ENCODE measurements at places on chromosomes 1 and 21.

GRCh38 chr21:44987301-44987885 is 47.6 kb downstream of the SLX9 start:
- DNase-seq, result no peak

GRCh38 chr1:24440436-24440835 is 24.8 kb downstream of the NIPAL3 start:
- no peak for DNase-seq

GRCh38 chr1:17276568-17276967 is 27.7 kb downstream of the PADI3 start:
- DNase-seq, result no peak

GRCh38 chr1:242197907-242198820 is 199.3 kb upstream of the MAP1LC3C start:
- DNase-seq, result no peak

- no peak for DNase-seq
These were observed 172.1 kb upstream of the RNPC3 start for GRCh38 chr1:103353391-103353790.

GRCh38 chr1:229340496-229340895 is 2.4 kb downstream of the CCSAP start:
- DNase-seq, result peak; percentile 68

- DNase-seq, result no peak
These were observed 186.8 kb downstream of the LTN1 start for GRCh38 chr21:28805885-28806284.

- DNase-seq, result no peak
These were observed at the start of gene MYBPH for GRCh38 chr1:203175237-203175826. MYBPH (minus strand) TSS chr1:203175826; CDS start chr1:203175755, 71 bp downstream.

DNA sequence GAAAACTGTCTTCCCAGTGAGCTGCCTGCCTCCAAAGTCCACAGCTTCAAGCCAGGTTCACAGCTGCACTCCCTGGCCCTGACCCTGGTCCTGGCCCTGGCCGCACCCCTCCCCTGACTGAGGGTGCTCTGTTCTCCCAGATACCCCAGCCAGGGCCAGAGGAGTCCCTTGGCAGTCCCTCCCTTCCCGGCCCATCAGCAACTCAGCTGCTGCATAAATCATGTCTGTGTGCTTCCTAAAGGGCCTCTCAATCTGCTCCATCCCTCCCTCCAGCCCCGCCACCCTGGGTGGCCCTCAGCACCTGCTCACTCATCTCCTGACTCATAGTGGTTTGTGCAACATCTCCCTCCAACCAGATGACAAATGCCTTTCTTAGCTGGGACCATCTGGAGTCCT is 24.8 kb upstream of the C1orf174 start:
- DNase-seq, result no peak

DNA sequence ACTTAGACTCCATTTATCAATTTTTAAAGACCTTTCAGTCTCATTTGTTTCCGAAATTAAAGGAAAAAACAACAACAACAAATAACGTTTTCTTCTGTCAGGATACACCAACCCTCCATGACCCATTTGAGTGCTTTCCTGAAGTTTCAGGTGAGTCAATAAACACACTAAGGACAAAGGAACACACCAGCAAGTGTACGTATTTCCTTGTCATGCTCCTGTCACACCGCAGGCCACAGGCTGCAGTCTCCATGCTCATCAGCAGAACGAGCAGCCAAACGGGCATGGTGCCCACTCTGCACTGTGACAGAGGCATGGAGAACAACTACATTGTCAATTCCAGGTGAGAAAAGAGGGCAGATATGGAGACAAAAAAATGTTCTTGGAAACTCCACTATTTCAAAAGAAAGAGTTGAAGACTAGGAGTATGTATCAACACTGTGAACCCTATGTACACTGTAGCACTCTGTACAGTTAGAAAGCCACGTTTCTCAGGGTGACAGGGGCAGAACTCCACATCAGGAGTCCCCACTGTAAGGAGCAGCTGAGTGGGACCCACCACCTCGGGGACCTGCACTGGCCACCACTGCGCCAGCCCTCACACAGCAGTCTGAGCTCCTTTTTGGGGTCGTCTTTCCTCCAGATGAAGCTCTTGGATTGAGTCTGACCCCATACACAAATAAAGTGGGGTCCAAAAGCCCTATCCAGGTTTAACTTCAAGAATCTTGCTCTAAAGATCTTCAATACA is 2.6 kb downstream of the PTTG1IP start:
- DNase-seq, result peak; percentile 70

GRCh38 chr21:34221331-34222030 is 142.3 kb upstream of the KCNE2 start:
- no peak for DNase-seq

DNA sequence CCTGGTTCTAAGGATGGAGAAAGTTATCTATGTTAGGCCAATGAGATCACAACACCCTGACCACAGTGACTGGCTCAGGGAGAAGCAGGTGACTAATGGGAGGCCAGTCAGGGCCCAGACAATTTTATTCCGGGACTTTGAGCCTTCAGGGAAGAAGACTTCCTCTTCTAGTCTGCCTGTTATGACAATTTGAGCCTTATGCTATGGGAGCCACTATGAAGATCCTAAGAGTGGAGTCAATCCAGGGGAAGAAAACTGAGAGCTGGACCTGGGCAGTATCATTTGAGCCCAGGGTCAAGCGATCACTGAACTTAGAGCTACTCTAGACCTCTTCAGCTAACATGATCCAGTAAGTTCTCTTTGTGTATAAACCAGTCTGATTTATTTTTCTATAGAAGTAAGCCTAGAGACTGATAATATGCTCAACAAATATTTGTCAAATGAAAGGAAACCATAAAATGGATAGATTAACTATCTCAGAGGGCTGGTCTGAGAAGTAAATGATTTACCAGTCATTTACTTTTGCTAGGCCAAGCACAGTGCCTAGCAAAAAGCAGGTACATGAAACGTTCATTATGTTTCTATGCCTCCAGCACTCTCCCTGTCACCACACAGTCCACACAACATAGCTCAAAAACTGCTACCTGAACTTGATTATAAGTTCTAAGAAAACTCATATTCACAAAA is 4.2 kb upstream of the C1orf141 start:
- no peak for DNase-seq

DNA sequence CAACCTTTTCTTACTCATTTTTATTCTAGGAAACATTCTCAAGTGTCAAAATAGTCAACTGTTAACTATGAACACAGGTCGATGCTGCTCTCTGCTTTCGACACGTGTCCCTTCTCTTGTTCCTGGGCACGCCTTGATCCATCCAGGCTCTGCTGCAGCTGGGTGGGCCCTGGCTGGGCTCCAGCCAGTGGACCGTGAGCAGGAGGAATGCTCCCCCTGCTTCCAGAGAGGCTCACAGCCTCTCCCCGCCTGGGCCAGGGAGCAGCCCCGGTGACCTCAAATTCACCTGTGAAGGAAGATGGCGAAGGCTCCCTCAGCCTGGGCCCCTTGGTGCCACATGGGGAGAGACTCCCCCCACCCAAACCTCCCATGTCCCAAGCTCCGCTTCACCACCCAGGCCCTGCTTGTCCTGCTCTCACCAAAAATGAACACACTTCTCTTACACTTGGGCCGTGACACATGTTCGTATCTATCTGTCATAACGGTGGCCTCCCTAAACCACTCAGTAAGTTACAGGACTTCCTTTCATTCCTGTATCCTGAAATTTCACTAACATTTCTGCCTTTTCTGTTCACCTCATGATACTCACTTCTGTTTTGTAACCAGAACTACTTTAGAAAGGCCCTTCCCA is 24.6 kb upstream of the ADARB1 start:
- DNase-seq, result no peak

- DNase-seq, result no peak
These were observed 12.7 kb downstream of the PAFAH2 start for GRCh38 chr1:25985171-25985570.

Measured in cerebellum (tissue), 4 donors.